ENCODE measurements at places on chromosomes 2 and 18.

DNA sequence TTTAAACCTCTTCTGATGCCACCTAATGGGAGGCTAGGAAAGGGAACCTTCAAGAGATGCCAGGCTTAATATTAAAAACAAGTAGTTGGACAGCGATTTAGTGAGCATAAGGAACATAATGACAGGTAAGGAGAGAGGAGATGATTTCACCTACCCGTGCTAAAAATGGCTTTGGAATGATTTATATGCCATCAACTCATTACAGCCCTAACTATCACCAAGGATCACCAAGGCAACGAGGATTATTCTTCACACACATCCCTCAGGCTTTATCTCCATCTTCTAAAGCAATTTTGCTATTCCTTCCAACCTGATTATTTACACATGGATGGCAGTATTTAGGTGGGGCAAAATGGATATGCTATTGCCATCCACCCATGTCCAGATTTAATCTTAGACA, 237.8 kb downstream of the DCC start:
- DNase-seq: no peak

DNA sequence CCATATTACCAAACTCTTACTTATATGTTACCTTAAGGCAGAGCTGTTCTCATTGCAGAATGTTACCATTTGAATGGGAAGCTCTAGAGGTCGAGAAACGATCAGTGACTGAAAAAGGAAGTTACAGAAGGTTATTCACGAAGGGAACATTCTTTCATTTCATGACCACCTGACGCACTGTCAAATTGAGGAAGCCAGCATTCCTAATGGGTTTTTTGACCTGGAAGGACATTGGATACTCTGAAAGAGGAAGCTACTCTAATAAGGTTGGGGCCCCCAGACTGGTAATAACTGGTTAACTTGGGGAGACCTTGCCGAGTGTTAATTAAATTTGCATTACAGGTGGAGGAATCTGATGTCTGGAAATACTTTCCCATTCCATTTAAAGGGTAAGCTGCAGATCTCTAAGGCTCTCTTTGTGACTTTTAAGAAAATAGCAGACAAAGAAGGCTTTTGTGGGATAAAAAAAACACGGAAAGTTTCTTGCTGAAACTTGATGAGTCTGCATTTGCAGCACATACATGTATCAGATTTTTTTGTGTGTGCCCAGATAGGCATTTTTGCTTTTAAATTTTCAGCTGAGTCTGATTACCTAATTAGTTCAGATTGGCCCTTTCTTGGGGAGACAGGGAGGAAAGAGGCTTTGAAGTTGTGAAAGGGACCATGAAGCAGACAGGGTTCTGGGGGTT, 137.1 kb downstream of the LTBP1 start:
- DNase-seq: no peak

DNA sequence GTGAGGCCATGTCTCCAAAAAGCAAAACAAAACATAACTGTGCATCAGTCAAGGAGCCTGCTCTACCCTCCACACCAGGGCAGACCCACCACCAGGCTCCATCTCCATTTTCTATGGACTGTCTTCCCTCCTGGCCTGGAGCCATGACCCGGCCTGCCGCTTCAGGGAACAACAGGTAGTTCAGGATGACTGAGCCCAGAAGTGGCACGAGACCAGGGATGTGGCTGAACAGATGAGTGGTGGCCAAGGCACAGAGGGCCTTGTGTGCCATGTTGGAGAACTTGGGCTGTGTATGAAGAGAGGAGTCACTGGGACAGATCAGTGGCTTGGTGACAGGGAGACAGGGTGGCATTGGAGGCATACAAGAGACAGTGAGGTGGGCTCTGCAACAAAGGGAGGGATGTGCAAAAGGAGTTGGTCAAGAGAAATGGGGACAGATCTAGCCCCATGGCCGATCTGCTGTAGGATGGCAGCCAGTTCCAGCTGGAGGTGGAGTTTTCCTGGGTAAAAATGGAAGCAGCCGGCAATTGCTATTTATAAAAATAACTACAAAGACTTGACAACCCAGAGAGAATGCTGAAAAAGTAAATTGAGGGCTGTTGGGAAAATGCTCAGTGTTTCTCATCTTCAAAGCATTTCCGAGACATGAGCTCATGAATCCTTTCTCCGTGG, 35.0 kb downstream of the TMEM177 start:
- DNase-seq: no peak

DNA sequence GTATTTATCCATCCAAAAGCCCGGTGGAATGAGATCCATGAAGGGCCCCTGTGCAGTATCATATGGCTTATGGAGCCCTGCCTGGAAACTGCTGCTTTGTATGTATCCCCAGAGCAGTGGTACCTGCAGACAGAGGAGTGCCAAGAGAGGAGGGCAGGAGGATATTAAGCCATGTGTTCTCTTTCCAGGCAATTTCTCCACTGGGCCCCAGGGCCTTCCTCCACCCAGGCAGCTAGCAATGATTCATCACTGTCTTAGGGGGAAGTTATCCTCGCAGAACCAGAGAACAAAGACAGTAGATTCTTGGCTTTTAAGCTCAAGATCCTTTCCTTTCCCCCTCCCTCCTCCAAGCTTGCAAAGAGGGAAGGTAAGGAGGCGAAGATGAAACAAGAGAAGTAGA, 98.1 kb downstream of the LRRC30 start:
- no peak for DNase-seq

DNA sequence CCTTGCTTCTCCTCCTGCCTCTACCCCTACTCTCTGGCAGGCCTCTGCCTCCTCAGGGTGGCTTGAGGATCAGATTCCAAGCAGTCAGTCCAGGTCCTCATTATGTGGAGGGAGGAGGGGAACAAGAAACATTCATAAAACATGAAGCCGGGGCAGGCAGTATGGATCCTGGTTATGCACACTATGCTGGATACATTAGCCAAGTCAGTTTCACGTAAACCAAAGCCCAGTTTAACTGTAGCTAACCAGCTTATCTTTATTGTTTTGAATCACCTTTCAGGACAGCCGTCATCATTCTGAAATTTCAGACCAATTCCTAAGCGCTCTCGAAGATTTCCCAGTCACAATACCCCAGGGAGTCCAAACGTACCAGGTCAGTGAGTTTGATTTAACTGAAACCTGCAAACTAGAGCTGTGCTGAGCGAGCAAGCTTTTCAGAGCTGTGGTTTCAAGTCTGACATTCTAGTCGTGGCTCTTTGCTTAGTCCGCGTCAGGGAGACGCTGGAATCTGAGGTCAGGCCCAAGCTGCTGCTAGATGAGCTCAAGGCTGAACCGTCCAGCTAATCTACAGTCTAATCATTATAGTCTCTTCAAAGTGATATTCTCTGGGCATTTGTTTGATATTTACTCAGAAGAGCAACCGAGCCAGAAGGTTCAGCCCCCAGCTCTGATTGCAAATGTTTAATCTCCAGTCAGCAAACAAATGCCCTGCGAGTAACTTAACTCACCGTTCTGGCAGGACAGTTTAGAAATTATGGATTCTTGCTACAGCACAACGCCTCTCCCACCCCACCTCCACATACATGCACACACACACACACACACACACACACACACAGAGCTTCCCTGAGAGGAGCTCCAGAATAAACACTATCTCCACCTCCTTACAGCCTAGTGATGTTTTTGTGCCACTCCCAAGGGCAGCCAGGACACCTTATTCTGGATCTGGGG, 63.8 kb upstream of the BZW1 start:
- DNase-seq: no peak

GRCh38 chr2:125405816-125406215, 1250.1 kb upstream of the GYPC start:
- peak; percentile 75 for DNase-seq

GRCh38 chr2:48320742-48321141, 209.2 kb upstream of the STON1 start:
- no peak for DNase-seq

DNA sequence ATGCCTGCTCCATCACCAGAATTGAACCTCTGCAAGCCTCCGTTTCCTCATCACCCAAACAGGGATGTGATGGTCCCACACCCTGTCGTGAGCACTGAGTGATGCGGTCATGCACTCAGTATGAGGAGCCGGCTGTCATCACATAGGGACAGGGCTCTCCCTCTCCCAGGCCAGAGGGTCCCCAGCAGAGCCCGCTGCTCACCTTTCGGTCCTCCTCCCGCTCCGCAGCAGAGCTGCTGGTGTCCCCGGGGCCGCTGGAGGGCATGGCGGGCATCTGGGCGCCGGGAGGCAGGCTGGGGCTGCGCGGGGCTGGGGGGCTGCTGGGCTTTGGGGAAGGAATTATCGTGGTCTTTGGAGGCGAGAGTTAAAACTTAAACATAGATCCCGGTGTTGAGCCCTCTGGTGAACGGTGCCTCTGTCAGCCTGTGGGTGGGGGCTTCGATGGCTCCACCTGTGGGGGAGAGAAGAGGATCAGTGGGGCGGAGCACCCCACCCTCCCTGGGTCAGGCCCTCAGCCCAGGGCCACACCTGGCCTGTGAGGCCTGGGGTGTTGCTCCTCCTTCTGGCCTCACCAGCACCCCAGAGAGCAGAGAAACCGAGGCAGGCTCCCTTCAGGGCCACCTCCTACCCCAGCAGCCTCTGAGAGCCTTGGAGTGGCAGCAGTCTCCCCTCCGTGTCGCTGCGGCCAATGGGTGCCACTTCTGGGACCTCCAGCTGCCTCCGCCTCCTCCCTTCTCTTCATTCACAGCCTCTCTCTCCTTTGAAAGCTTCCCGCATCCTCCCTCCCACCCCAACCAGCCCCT, 27.8 kb downstream of the DNMT3A start:
- DNase-seq: no peak

- no peak for DNase-seq
Observed at GRCh38 chr2:135248611-135249010, 196.5 kb downstream of the RAB3GAP1 start.

GRCh38 chr2:216554286-216554685, 55.6 kb downstream of the RPL37A start:
- no peak for DNase-seq

DNA sequence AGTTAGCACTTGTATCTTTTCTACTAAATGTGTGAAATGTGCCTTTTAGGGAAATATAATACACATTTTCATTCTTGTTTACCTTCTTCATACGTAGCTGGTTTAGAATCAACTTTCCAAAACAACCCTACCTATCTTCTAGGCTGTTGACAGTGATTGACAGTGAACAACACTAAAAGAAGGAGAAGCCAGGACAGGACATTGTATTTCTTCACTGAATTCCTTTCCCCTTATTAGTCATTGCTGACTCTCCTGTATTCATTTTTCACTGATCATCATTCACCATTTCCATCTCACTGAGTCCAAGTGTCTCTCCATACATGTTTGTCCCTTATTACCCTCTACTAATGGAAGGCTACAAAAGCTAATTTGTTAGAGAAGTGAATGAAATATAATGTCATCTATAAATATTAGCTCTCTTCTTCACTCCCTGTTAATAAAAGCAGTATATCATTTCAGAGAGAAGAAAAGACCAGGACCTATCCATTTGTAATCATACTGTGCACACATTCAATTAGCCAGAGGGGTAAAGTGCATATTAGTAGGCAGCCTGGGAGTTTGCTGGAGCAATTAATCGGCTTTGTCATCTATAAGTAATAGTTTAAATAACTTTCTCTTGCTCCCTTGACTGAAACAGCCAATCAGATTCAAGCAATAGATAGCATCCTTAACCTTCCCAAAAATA, 192.5 kb upstream of the FOSL2 start:
- DNase-seq: no peak

DNA sequence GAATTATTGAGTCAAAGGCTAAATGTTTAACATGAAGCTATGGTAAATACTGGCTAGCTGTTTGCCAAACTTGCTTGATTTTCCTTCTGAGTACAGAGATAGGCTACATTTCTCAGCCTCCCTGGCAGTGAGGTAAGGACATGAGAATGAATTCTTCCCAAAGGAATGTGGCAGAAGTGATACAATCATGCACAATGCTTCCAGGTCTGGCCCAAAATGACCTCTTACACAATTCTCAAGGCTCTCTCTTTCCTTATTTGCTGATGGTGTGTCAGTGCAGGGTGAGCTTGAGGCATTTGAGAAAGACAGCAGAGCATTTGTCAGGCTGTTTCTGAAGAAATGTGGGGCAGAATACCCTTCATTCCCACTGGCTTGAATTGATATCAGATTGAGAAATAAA, 95.6 kb upstream of the NABP1 start:
- DNase-seq: no peak

- peak; percentile 68 for DNase-seq
Observed at GRCh38 chr2:24409700-24410556, 49.6 kb upstream of the ITSN2 start.

DNA sequence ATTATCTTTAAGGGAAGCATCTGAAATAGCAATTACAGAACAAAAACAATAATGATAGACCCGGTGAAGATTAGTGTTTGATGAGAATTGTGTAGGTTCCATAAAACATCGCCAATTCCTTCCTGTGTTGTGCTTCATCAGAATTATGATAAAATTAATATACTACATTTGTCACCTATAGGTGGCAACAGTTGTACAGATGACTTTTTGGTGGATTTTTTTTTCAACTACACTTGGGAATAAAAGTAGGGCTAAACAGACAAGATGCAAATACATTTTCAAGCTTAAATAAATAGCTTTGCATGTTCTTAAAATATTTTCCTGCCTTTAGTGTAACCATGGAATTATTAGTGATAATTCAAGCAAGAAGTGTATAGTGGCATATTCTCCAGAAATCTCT, 7.0 kb upstream of the LYPD1 start:
- DNase-seq: no peak

- DNase-seq: no peak
Observed at GRCh38 chr2:73300926-73301325, 7.6 kb upstream of the EGR4 start.

DNA sequence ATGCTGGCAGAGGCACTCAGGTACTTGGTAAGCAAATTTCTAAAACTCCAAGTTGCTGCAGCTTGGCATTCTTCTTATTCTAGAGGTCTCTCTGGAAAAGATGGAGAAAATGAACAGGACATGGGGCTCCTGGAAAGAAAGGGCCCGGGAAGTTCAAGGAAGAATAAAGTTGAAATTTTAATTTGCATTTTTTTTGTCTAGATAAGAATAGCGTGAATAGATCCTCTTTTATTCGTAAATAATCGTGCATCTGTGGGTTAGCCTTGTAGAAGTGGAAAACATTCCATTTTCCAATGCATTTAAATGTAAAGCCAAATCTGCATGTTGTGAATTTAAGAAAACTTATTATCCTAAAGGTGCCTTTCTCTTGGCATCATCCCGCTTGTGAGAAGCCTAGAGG, 61.0 kb downstream of the TNFRSF11A start:
- DNase-seq: no peak

GRCh38 chr2:214226061-214226460, 184.8 kb upstream of the VWC2L start:
- no peak for DNase-seq

GRCh38 chr2:104701411-104701911, 152.5 kb upstream of the POU3F3 start:
- DNase-seq: no peak
